ENCODE measurements at places on chromosomes 11 and 22.

DNA sequence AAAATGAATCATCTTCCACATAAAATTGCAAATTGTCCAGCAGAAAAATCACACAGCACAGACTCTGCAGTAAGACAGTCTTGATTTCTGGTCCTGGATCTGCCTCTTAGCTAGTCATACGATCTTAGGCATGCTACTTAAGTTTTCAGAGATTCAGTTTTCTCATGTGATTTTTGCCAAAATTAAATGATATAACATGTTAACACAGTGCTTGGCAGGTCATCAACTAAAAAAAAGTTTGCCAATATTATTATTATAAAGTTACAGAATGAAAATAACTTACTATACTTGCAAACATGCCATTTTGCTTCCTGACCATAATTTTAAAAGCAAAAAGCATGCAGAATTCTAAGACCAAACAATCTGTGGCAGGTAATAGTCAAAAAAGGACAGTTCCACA, 15.1 kb downstream of the RAB30 start:
- DNase-seq, result no peak

DNA sequence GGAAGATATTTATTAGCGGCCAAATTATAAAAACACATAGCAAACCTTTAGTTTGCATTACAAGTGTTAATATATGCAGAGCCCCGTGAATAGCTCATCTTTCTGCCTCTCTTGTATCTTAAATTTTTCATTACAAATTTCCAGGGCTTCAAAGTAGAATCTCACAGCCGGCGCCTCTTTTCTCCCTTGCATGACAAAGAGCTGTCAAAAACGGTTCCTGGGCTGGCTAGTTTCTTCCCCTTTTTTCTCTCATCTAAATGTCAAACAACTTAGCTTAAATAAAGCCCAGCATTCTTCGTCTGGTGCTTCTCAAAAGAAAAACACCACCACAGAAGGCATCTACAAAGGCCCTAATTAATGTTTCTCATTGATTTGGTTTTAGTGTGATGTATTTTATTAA, 253.0 kb downstream of the INSC start:
- no peak for DNase-seq

- DNase-seq, result no peak
Measured at GRCh38 chr22:49152939-49153770, 674.5 kb downstream of the BRD1 start.

- no peak for DNase-seq
Measured at GRCh38 chr11:58592760-58593472, 14.1 kb downstream of the ZFP91 start.

DNA sequence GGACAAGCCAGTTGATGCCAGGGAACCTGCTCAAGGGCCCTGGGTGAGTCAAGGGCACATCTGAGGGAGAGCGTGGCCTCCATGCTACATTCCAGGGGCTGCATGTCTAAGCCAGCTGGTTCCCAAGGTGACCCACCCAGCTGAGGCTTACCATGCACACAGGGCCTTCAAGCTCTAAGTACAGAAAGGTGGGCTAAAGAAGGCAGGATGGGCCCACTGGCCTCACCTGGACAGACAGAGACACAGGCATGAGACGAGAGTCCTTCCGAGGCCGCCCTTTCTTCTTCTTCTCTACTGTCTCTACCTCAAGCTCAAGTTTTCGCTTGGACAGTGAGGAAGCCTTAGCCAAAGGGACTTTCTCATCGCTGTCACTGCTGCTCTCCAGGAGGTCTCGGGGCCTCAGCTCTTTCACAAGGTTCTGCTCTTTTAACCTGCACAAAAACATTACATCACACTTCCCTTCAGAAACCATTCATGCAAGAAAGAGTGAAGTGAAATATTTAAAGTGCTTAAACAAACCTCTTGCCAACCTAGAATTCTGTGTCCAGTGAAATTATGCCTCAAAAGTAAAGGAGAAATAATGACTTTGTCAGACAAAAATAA, 69.9 kb downstream of the HIRA start:
- no peak for DNase-seq

GRCh38 chr11:122220321-122220720, 104.3 kb upstream of the BLID start:
- DNase-seq, result no peak

DNA sequence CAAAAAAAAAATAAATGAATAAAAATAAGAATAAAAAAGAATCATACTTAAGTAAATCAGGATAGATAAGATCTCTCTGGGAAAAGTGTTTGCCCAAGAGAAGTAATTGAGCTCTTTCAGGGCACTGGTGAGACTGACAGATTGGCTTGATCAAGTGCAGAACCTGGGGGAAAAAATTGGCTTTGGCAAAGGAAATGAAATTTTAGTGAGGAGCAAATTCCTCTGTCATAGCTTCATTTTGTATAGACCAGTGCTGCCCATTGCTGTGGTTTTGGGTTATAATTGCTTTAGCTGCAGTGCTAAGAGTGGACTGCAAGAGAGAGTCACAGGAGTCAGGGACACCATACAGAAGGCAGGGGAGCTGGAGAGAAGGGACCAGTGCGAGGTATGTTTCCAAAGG, 35.7 kb downstream of the SFI1 start:
- no peak for DNase-seq

DNA sequence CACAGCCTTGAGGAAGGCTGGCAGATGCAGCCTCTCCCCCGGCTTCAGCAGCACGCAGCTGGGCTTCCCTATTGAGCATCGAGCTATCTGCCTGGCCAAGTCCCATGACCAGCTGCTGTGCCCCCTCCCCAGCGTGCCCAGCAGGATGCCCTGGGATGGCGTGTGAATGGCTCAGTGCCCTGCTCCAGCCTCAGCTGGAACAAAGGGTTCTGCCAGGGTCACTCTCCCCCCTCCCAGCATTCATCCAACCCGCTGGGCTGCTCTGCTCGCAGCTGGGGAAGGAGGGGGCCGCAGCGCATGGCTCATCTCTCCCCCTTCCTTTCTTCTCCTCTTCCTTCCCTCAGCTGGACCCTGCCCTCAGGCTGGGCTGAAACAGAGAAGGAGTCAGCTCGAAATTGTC, 14.5 kb downstream of the LRP4 start:
- DNase-seq, result no peak

GRCh38 chr11:1296287-1296686, 13.1 kb downstream of the TOLLIP start:
- no peak for DNase-seq

DNA sequence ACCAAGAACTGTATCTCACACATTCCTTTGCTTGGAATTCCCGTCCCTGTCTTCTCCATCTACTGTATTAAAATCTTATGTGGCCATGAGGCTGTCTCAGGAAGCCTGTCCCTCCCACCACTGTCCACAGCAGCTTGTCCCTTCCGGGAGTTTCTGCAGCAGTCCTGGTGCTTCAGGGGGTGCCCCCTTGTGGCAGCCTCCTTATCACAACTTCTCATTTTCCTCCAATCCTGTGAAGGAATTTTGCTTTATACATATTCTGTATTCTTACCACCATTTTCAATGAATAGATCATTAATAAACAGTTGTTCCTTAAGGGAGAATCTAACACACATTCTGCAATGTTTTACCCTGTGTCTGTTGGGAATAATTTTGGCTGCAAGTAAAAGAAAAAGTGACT, 220.4 kb upstream of the RAG2 start:
- DNase-seq, result no peak

GRCh38 chr11:125401235-125401634, 94.8 kb downstream of the FEZ1 start:
- no peak for DNase-seq

- no peak for DNase-seq
Measured at GRCh38 chr22:46865052-46865434, 102.6 kb downstream of the TBC1D22A start.

DNA sequence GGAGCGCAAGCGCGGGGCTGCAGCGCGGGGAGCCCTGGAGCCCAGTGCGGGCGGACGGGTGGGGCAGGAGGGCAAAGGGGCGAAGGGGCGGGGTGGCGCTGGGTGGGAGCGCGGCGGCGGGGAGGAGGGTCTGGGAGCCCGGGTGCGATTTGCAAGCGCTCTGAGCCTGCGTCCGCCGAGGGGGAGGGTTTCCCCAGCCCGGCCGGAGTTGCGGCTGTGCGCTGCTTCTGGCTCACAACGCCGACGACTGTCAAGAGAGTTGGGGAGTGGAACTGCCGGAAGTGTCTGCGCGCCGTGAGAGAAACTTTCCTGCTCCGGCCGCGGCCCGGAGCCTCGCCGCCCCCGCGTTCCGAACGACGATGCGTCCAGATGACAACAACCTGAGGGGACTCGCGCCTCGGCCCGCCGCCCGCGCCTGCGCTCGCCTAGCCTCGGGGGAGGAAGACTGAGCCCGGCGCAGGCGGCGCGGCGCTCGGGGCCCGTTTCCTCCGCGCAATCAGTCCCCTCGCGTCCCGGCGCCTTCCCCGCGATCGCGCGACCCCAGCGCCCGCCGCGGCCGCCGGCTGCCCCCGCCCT, at the start of gene ARHGAP42:
TSS of gene ARHGAP42 (plus strand) at position 235 of the 576 bp plus-strand sequence. CDS start 391 bp downstream, outside the sequence.
- peak; percentile 50 for DNase-seq

DNA sequence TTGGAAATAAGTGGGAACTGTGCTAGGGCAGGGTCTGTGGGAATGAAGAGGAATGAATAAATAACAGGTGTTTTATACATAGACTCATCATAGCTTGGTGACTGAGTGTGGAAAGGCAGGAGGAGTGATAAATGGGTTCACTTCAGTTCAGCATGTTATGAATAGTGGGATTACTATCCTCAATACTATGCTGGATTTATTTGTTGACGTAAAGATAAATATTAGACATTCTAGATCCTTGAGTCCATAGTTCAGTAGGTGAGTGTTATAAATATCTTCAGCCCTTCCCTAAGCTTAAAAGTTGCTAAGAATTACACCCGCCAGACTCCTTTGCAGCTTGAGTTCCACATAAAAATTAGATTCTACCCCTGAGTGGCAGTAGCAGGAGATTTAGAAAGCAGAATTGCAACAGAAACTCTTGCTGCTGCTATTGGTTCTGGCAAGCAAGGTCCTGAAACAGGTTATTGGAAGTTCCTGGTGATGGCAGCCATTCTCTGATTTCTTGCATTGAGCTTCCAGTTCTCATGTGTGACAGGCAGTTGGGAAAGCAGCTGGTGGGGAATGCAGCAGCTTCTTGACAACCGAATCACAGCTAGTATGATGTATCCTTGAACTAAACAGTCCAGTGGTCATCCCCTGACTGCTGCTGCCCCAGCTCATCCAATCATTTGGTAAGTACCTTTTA, 1558.9 kb downstream of the FAM181B start:
- no peak for DNase-seq

GRCh38 chr11:19984048-19984742, 176.1 kb downstream of the DBX1 start:
- DNase-seq, result no peak

GRCh38 chr22:33922349-33922681, 2.0 kb upstream of the LARGE1 start:
- DNase-seq, result no peak

DNA sequence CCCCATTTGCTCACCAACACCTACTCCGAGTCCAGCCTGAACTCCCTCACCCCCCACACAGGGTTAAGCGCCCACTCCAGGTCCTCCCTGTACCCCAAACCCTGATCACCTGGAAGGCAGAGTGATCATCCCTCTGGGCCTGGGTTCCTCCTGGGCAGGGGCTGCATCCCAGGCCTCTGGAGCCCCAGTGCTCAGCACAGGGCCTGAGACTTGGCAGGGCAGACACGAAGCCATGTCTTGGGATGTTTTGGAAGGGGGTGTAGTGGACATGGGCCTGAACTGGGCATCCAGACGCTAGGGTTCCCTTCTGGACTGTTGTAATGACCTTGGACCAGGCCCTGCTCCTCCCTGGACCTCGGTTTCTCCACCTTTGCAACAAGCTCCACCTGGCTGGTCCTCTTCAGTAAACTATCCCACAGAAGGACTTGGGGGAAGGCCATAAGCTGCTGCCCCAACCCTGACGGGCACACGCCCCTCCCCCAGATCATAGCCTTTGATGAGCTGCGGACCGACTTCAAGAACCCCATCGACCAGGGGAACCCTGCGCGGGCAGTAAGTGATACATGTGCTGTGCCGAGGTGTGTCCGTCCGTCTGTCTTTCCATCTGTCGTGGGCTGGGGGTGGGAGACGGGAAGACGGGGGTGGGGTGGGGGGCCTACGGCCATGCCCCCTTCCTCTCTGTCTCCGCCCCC, 3.9 kb downstream of the CNIH2 start:
- DNase-seq, result no peak

GRCh38 chr11:11770921-11771486, 70.8 kb upstream of the USP47 start:
- DNase-seq, result no peak

DNA sequence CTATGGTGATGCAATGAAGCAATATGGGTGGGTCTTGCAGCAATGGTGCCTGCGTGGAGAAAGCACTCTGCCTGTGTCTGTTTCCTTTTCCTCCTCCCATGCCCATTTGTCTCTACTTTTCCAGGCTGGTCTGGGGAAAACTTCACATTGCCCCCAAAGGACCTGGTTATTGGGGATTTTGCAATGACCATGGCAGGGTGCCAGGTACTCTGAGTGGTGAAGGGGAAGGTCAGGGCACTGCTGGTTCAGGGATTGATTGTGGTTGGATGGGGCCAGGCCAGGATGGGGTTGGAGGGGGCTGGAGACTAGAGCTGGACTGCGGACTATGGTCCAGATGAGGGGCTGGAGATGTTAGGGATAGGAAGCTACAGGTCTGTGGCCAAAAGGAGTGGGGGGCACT, 92.1 kb downstream of the INSC start:
- no peak for DNase-seq

DNA sequence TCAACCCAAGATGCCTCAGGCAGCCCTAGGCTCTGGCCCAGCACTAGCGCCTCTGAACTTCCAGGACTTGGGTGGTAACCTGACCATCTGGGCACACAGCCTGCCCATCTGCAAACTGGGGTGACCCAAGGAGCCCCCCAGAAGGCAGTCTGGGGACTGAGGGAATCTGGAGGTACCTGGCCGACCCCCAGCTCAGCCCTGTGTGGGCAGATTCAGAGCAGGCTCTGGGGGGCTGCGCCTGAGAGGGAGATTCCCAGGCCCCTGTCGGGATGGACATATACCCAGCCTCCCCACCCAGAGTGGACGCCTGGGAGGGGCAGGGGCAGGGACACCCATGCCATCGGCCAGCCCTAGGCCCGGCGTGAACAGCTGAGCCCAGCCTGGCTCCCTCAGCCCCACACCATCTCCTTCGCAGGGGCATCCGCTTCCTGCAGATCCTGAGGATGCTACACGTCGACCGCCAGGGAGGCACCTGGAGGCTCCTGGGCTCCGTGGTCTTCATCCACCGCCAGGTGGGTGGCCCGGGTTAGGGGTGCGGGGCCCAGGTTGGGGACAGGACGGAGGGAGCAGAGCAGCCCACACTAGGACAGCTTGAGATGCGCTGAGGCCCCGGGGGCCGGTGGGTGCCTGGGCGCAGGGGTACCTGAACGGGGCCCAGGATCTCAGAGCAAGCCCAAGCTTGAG, 126.9 kb downstream of the KCNQ1 start:
- DNase-seq, result no peak

DNA sequence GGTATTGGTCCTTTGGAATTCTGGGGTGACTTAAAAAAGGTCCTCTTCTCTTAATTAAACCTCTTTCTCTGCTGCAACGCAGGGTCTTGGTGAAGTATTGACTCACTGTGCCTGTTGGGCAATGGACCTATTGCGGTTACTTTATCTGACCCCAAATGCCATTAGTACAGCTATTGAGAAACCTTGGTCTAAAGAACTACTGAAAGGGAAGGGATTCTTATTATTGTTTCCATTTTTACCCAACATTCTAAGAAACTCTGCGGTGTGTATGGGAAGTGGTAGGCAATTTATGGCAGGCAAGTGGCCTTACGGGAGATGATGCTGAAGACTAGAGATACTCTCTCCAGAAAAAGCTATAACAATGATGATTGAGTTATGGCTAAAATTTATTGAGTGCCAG, 12.5 kb downstream of the SLC6A5 start:
- DNase-seq, result no peak
